ENCODE measurements at places on chromosomes 13 and 19.

GRCh38 chr19:50043967-50044366 lies 18.2 kb downstream of the ZNF473 start:
- no peak for DNase-seq

GRCh38 chr19:50383001-50383851 lies 921 bp upstream of the POLD1 start:
- no peak for DNase-seq

DNA sequence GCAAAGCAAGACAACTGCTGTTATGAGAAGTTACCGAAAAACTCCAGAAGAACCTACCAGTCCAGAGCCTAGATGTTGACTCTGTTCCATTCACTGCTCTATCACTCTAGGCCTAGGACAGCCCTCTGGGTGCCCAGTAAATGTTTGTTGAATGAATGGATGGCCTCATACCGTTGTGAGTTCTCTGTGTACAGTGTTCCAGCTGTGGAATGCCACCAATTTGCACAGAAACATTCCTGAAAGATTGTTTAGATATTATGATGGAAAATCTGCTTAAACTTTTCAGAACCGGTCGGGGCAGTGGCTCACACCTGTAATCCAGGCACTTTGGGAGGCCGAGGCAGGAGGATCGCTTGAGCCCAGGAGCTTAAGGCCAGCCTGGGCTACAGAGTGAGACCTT lies 1.3 kb upstream of the FBL start:
- no peak for DNase-seq

DNA sequence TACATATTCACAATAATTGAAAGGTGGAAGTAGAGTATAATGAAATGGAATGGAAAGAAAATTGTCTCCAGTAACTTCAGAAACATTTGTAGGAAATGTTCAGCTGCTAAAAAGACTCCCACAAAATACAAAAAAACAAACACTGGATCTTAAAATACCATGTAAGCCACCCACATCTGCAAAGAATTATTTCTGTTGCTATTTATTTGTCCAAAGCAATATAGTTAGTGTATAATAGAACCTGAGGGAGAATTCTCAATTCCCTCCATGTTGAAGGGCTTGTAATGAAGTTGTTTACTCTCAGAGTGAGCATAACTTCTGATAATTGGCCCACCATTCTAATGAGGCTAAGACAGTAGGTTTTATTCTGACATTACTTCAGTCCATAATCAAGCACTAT lies 37.4 kb upstream of the KLF12 start:
- no peak for DNase-seq

- DNase-seq, result no peak
Measured at GRCh38 chr19:51296336-51297093, 14.9 kb upstream of the IGLON5 start.

GRCh38 chr13:112893570-112894422 lies 75.2 kb upstream of the MCF2L start:
- DNase-seq, result peak; percentile 38

DNA sequence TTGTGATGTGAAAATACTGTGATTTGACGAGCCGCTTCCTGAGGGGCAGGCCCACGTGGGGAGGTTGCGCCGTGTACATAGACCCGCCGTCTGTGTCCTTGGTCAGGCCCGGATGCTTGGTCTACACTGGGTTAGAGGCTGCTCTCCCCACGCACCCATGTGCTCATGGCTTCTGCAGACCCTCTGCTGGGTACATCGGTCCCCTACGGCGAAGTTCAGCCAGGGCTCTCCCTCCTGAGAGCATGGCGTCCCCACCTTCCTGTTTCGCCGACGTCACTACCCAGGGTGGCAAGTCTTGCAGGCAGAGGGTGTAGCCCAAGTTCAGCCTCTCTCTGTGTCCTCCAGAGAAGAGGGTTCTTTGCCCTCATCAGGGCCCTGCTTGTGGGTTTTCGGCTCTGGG lies 11.0 kb downstream of the COMP start:
- DNase-seq, result peak; percentile 14

DNA sequence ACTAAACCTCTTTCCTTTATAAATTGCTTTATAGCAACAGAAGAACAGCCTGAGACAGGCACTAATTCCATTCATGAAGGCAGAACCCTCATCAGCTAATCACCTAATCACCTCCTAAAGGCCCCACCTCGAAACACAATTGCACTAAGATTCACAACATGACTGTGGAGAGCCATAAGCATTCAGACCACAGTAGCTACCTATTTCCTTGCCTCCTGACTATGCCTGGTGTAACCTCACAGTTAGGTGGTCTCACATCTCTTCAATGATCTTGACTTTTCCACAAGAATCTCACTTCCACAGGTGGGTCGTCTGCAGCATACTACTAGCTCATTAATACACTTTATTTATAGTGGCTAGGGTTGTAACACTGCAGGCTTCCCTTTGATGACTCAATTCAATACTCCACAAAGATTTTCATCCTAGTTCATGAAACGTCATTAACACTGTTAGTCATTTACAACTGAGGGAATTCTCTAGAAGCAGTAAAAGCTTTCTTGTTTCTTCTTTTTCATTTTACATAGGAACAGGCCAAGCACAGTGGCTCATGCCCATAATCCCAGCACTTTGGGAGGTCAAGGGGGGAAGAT lies 27.1 kb downstream of the STK24 start:
- no peak for DNase-seq

DNA sequence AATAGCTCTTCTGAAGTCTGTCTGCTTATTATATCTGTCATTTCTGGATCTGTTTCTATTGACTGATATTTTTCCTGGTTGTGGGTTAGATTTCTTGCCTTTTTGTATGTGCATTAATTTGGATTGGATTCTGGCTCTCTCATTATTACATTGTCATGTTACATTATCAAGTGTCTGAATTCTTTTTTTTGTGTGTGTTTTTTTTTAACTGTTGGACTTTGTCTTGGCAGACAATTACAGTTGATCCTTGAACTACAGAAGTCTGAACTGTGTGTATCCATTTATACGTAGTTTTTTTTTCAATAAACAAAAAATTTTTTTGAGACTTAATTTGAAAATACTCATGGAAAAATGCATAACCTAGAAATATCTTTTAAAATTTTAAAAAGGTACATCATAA lies 22.5 kb downstream of the RFC3 start:
- DNase-seq, result no peak

- DNase-seq, result no peak
Measured at GRCh38 chr13:22107549-22107948, 436.7 kb downstream of the FGF9 start.

DNA sequence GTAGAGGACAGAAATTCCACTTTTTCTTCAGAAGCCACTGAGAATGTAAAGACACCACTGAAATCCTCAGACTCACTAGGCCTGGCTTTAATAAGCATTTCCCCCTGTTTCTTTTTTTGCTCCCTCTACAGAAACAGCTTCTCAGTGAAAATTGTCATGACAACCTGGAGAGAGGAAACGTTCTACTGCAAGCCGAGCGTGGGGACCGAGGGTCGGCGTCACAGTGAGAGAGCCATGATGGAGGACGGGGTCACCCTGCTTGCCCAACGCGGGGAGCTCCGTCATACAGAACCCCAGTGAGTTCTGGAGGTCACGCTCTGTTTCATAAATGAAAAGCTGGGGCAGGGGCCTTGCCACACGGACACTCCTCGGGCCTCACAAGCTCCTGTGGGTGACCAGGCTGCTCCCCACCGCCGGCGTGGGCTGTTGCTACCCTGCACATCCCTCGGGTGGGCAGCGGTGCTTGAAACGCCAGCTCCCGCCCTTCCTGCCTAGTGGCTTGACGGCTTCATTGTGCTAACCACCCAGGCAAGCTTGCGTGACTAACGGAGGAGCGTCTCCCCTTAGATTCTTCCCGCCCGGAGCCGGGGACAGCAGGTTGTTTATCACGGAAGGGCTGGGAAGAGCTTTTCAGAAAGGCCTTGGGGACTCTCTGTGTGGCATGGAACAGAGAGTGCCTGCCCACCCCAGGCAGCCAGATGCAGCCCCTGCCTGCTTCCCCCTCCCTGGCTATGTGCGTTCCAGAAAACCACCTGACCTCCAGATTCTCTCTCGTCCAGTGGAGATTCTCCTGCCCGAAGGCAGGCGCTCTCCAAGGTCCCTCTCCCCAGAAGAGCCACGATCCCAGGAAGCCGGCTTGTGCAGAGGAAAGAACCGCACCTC lies 153.6 kb downstream of the KATNAL1 start:
- DNase-seq, result no peak

DNA sequence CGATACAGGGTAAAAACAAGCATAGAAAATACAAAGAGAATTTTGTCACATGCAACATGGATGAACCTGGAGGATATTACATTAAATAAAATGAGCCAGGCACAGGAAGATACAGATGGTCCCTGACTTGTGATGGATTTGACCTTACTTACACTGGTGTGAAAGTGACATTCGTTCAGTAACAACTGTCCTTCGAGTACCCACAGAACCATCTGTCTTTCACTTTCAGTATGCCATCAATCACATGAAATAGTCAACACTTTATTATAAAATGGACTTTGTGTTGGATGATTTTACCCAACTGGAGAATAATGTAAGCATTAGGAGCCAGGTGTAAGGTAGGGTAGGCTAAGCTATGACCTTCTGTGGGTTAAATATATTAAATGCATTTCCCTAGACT lies 51.5 kb downstream of the ZNF787 start:
- DNase-seq, result no peak

DNA sequence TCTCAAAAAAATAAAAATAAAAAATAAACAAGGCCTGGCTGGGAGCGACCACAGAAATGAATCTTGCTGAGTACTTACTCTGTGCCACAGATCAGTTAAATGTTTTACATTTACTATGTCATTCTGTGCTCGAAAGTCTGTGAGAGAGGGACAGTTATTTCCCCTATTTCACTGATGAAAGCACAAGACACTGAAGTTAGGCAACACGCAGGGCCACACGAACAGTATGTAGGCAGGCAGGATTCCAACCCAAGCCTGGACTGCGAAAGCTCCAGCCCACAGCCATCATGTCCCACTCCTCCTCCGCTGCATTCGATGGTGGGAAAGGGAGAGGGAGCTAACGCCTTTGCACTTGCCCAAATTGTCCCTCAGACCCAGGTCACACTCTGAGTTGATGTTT lies 34.2 kb downstream of the RUBCNL start:
- no peak for DNase-seq

DNA sequence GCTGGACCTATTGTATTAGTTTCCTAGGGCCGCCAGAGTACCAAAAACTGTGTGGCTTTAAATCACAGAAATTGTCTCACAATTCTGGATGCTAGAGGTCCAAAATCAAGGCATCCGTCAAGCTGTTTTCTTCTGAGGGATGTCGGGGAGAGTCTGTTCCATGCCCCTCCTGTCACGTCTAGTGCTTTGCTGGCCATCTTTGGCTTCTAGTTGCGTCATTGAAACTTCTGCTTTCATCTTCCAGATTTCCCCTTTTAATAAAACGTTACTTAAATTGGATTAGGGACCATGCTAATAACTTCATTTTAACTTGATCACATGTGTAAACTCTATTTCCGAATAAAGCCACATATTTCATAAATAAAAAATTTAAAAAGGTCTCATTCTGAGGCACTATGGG lies 47.5 kb downstream of the TRPM4 start:
- DNase-seq, result no peak
